Right lung (tissue), 10 donors: ENCODE measurements at places on chromosomes 4 and X.

DNA sequence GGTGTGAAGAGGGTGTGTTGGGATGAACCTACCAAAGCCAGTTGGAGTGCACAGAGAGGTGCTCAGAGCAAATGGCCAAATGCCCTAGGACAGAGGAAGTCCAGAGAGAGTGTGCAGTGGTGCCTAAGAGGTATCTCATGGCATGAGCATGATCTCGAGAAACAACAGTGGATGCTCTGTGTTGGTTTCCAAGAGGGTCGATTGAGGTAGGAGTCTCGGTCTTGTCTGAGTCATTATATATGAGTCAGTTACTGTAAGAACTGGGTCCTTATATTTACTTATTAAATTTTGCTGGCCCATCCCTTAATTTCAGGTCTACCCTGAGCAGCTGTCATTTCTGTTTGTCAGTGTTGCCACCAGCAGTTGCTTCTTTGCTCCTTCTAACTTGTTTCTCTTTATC, 86.6 kb upstream of the TMEM150C start:
- DNase-seq, result no peak

DNA sequence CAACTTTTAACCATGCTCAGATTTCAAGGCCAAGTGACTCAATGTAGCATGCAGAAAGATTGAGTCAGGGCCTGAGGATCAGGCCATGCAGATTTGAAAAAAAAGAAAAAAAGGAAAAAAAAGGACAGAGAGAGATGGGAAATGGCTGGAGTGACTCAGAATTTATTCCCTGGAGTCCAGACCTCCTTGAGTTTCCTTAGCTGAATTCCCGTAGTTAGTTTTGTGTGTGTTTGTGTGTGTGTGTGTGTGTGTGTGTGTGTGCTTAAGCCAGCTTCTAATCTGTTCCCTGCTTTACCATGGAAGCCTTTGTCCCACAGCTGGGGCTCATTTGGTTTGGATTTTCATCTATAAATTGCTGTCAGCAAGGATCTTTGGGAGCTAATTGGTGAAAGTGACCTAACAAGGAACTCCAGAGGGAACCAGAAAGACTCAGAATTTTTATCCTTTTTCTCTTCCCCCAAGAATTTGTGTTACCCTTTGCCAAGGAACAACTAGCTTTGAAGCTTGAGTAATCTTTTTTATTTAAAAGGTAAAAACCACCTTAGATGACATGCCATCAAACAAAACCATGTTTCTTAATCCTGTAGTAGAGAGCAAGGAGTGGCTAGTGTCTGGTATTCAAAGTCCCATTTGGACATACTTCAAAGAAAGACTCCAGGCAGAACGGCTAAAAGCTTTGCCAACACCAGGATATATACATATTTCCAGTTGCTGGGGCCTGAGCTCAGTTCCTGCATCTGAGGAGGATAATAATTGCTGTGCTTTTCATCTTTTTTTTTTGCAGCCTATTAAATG, 109.0 kb upstream of the DDIT4L start:
- no peak for DNase-seq

DNA sequence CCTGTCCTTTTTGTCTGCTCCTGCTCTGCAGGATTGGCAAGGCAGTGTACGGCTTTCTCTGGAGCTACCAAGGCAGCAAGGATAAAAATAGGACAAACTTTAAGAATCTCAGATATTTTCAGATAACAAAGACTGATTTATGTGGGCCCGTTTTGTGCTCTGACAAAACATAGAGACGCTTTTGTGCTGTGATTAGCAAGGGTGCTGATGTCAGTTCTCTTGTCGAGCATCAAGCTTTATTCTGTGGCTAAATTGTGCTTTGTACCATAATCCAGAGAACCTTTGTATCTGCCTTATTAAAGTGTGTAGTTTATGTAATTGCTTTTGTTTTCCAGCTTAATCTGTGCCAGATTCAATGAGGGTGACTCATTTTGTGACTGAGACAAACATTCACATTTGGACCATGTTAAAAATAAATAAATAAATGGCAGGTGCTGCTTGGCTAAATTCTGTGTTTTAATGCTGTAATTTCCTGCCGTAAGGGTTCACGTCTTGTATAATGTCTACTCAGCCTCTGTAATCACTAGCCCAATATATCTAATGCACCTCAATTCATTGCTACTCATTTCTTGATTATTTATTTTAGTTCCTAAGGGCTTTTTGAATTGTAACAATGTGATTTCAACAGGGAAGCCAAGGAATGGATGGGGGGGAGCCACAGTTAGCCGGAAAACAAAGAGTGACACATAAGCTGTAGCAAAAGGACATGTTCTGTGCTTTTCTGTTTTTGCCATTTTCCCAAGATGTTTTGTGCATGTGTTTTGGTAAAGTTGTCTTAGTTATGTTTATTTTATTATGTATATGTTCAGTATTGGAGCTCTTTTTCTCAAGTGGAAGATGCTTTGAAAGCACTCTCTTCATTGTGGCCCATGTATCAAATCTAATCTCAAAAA, 75.1 kb downstream of the GAB1 start:
- DNase-seq, result no peak

GRCh38 chrX:31287861-31288260, 216.0 kb upstream of the FTHL17 start:
- no peak for DNase-seq

- no peak for DNase-seq
These were observed 29.3 kb upstream of the SCOC start for GRCh38 chr4:140344101-140344500.
